Heart left ventricle (tissue), 16 donors: ENCODE measurements at places on chromosomes 3 and 15.
A peak's percentile ranks its signal among the peaks of the same experiment; 100 is the strongest.

- DNase-seq = no peak
Observed at GRCh38 chr3:181726351-181727330, 14.9 kb downstream of the SOX2 start.

DNA sequence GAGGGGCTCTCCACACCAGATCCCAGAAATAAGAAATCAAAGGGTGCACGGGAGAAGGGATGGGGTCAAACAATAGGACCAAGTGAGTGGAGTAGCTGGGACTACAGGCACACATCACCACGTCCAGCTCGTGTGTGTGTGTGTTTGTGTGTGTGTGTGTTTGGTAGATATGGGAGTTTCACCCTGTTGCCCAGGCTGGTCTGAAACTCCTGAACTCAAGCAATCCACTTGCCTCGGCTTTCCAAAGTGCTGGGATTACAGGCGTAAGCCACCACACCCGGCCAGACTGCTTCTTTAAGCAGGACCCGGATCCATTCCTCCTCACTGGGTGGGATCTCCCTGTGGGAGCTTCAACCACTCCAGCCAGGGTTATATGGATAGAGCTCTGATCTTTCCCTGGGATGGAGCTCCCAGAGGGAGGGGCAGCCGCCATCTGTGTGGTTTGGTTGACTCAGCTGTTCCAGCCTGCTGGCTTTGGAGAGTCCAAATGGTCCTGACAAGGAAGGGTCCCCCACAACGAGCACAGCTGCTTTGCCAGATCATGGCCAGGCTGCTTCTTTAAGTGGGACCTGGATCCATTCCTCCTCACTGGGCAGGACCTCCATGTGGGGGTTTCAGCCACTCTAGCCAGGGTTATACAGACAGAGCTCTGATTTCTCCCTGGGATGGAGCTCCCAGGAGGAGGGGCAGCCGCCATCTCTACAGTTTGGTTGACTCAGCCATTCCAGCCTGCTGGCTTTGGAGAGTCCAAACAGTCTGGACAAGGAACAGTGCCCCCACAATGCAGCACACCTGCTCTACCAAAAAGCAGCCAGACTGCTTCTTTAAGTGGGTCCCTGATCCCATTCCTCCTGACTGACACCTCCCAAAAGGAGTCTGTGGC lies 9.1 kb upstream of the AVEN start:
- no peak for DNase-seq

DNA sequence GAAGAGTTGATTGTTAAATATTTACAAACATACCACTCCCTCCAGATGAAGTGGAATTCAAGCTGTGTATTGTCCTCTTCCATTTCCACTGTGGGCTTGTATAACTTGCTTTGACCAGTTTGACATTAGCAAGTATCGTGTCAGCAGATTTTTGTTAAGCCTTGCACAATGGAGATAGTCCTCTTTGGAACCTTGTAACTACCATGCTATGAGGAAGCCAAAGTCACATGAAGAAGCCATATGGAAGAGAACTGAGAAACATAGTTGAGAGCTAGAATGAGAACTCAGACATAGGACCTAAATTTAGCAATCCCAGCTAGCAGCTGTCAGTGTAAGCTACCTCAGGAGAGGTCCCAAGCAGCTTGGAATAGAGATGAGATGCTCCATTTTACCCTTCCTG lies 889.2 kb downstream of the PDCD6IP start:
- no peak for DNase-seq

DNA sequence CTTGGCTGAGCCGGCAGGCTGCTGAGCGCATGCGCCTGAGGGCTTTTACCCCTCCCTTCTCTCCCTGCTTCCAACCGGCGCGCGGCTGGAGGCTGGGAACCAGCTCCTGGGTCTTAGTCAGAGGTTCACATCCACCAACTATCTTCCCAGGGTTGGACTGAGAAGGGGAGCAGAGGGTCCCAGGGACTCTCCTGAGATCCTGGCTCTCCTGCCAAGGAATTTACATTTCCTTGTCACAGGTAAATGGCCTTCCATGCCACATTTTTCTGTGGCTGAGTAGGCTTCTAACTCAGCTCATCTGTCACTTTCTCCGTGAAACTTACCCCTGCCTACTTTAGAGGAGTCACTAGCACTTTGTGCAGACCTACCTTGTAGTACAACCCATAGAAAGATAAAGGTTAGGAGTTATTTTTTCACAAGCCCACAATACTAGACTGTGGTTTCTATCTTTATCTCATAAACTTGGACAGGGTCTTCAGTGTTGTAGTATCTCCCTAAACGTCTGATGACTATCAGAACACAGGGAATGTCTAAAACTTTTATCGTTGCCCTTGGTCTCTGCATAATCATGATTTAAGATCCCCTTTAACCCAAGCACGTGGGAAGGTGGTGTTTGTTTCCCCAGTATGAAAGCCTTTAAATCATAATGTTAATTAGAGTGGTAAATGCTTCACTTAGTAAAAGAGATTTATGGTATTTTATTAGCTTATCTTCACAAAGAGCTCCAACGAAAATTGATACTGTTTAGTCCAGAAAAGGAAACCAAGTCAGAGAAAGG lies 638 bp upstream of the TBC1D5 start:
- DNase-seq = no peak

- no peak for DNase-seq
Observed at GRCh38 chr3:46693892-46694226, 380 bp upstream of the ALS2CL start.

DNA sequence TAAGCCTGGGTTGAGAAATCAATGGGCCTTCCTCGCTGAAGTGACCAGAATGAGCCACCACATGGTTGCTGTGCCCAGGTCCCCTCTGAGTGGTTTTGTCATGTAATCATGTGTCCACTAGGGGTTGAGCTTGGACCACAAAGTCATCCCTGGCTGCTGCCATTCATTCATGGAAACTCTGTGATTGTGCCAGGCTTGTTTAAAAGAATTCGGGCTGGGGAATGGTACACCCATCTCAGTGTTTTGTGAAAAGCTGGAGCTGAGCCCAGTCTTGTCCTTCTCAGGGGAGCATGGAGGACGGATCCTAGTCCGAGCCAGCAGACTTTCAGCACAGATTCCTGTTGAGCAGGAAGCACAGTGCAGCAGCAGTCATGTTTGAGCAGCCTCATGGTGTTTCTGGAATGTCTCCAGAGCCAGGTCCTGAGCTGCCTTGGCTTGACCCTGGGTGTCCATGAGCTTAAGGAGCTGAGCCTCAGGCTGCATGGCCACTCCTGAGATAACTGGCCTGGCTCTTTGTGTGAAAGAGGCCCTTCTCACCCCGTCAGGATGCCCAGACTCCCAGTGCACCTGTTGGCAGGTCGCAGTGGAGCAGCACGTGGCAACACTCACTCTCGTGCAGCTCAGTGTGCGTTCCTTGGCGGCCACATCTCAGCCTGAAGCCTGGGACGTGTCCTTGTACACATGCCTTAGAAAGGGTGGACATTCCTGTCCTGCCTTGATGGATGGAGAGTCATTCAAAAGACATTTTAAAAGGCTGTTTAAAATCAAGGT lies 260.3 kb upstream of the TPM1 start:
- peak; percentile 87 for DNase-seq

- DNase-seq = no peak
Observed at GRCh38 chr15:94411285-94411684, 179.9 kb downstream of the MCTP2 start.

GRCh38 chr3:178022599-178022998 lies 513.6 kb upstream of the KCNMB2 start:
- DNase-seq = no peak

- DNase-seq = no peak
Observed at GRCh38 chr15:66705277-66706146, 3.5 kb downstream of the SMAD6 start.

GRCh38 chr3:14298991-14299555 lies 103.3 kb upstream of the SLC6A6 start:
- no peak for DNase-seq

GRCh38 chr3:24096695-24097290 lies 151.7 kb downstream of the NR1D2 start:
- DNase-seq = no peak

DNA sequence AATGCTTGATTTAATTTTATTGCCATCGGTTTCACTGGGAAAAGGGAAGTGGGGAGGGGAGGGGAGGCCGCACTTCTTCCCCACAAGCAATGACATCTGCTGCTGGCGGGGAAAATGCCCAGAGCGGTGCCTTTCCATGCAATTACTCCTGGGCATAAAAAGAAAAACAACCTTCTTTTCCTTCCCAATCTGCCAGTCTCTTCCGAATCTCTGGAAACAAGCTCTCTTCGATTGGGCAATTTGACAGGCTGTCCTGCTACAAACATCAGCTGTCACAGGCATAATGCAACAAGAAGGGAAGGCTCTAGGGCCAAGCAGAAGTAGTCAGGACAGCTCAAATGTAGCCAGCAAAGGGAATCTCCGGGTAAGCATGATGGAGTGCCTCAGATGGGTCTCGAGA lies 93.4 kb upstream of the STRIT1 start:
- DNase-seq = no peak

DNA sequence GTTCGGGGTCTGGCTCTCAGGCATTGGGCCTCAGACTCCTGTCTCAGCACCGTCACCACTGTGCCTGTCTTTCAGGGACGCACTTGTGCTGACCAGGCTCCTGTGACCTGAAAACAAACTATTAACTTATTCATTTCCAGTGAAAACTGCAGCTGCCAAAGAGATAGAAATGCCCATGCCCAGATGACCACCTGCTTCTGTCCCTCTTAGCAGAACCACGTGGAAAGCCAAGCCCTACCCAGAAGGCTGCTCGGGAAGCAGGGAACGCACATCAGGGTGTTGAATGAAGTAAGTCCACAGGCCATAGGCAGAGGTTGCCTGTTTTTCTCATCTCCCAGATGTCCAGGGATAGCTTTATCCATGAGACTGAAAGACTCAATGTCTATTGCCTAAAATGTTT lies 219.3 kb downstream of the EBLN2 start:
- no peak for DNase-seq

- no peak for DNase-seq
Observed at GRCh38 chr15:77667338-77668234, 34.9 kb upstream of the LINGO1 start.

DNA sequence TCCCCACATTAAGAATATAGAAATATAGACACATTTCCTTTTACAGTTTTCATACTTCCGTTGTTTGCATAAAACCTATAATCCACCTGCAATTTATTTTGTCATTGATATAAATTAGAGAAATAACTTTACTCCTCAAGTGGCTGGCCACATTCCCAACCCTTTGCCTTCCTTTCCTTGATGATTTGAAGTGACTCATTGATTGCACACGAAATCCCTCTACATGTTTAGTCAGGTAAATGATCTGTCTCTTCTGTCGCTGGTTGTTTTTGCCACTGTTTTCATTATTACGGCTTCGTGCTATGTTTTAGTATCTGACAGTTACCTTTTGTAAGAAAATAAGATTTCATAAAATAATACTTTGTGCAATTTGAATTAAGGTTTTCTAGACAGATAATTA lies 272.2 kb upstream of the NR2E3 start:
- DNase-seq = no peak

DNA sequence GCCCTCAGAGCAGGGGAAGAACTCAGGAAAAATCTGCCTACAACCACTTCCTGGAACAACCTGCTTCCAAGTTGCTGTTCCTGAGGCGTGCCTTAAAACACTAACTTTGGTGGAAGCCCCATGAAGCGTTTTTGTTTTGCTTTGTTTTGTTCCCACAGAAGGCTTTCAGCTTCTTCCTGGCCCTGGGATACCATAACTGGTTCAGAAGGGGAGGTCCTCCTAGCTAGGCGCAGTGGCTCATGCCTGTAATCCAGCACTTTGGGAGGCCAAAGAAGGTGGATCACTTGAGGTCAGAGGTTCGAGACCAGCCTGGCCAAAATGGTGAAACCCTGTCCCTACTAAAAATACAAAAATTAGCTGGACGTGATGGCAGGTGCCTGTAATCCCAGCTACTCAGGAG lies 1.2 kb upstream of the IP6K1 start:
- DNase-seq = no peak

DNA sequence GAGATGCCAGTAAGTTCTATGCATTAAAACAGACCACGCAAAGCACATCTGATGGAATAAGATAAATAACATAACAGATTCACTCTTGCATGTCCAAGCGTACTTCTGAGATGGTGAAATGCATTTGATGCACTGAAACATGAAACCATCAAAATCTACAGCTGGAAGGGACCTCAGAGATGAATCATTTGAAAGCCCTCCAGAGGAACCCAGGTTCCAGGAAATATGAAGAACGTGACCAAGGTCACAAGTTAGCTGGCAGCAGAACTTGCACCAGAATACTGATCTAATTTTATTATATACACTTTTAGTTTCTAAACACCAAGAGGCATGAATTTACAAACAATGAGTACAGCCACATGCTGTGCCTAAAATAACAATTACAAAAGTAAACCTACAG lies 957.1 kb downstream of the FHIT start:
- no peak for DNase-seq

- no peak for DNase-seq
Observed at GRCh38 chr3:60323651-60324050, 927.6 kb downstream of the FHIT start.

GRCh38 chr3:123739754-123740153 lies 144.4 kb downstream of the MYLK start:
- DNase-seq = no peak

DNA sequence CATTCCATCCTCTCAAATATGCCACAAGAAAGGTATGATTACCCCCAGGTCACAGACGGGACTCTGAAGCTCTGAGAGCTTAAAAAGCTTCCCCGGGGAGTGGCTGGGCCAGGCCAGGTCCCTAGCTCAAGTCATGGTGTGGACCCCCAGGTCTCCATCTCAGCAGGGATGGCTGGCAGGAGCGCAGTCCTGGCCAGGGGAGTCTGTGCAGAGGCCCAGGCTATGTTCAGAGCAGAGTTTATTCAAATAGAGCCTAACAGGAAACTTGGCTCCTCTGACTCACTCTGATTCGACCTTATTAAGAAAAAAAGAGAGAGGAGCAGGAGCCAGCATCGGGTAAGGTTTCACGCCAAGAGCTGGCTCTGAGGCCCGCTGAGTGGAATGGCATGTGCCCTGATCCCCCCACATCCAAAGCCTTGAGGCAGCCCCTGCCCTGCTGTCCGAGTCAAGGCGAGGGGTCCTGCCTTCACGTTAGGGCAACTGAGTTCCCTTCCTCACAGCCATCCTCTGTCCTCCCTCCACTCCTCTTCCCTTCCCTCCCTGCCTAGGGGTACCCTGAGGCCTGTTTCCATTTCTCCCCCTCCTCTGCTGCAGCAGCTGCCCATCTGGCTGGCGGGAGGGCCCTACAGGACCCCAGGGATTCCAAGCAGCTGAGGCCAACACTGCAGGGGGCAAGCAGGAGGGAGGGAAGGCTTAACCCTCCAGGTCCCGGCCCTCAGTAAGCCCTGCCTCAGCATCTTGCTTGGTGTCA lies 1.9 kb upstream of the LOXL1 start:
- DNase-seq = no peak

GRCh38 chr3:186255703-186256331 lies 106.2 kb downstream of the DGKG start:
- no peak for DNase-seq

DNA sequence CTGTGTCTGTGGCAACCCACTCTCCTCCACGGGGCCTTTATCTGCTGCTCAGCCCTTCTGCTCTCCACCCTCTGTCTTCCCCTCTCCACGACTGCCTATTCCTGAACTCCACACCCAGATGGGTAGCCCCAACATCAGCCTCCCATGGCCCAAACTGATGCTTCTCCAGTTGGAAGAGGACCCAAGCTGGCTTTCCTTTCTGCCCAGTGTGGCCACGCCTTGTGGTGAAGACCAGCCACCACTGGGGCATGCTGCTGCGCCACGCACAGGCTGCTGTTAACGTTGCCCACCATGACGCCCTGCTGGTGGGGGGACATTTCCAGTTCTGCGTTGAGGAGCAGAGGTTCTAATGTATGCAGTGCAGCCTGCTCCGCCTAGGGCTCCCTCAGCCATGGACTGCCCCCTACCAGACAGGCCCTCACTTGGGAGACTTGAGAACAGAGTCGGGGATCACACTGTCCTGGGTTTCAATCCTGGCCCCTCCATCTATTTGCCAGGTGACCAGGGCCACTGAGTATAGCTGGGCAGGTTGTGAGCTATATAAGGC lies 26.9 kb downstream of the CFAP100 start:
- no peak for DNase-seq
